CD4-positive, alpha-beta T cell treated with Interleukin-21 for 1 hour (primary cell): ENCODE measurements at places on chromosomes 3 and 15.

- DNase-seq = no peak
Measured at GRCh38 chr3:55484191-55484689, 2.9 kb downstream of the WNT5A start.

DNA sequence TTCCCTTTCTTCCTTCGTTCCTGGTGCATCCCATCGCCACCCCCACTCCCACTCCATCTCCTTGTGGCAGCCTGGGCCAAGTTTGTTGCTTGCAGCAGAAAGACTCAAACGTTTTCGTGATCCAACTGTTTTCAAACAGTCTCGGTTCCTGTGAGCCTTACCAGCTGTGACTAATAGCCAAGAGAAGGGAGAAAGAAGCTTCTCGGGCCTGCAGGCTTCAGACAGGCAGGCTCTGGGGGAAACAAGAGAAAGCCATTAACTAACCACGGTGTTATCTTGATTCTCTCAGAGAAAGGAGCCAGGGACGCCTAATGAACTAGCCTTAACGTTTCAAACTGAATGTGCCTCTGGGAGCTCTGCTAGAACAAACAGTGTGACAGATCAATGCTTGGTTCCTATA is 742.0 kb downstream of the NR2F2 start:
- no peak for DNase-seq

DNA sequence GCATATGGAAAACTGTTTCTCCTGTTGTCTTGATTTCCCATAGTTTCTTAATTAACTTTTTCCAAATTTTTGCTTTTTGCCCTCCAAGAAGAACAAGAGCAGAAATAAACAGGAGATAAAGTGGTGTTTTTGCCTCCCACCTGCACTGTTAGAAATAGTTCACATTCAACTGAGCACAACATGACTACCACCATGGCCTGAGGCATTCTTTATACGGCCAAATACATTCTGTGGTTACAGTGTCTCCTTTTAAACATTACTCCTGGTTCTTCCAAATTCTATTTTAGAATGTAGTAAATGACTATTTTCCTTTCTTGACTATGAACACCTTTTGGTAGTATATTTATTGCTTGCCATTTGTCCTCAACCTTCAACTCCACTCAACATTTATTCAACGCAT is 98.5 kb downstream of the LARS2 start:
- DNase-seq = no peak

DNA sequence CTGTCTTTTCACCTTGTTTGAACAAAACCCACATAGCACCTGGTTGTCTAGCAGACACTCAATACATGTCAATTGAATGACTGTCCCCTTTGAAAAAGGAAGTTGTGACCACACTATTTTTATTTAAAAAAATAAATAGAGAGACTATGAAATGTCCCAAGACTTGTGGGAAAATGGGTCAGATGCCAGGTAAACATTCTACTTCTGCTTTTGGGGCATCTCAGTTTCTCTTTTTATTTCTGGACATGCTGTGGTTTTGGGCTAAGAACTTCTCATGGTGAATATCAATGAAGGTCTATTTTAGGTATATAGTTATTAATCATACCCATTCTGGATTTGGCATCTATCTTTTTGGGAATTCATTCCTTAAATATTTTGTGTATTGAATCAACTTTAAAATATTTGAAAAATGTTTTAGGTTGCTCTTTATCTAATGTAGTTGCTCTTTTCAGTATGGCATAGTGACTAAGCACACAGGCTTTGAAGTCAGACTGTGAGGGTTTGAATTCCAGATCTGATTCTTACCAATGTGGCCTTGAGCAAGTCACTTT is 4.4 kb downstream of the TMEM45A start:
- no peak for DNase-seq

DNA sequence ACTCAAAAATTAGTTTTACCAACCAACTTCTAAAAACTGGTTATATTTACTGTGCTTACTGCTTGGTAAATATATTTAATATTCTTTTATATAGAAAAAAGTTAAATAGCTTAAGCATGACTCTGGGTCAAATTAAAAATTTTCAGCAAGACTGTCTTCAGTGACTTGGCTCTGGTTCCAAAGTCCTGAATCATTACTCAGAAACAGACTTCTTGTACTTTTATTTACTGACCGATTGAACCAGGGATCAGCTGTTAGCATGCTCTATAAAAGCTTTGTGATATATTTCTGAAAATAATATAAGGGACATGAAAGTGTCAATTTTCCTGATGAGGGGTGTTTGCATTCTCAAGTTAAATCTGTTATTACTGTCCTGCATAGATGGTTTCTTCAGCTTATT is 164.3 kb downstream of the MCTP2 start:
- no peak for DNase-seq

GRCh38 chr15:89412905-89413411 is 78.3 kb upstream of the POLG start:
- no peak for DNase-seq

DNA sequence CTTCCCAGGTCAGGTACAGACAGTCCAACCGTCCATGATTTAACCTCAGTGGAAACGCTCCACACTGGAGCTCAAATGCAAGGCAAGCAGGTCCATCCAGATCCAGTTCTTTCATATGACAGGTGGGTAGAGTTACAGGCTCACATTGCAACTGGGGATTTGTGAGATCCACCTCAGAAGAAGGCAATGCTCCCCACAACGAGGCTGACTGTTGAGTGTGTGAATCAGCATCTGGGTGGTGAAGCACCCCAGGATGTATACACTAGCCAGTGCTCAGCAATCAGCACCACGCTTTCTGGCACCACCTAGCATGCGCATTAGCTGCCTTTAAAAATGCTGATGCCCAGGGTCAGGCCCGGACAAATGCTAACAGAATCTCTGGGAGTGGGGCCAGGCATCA is 343.5 kb upstream of the ICE2 start:
- no peak for DNase-seq

- DNase-seq = no peak
Measured at GRCh38 chr3:74623261-74623836, 8.9 kb upstream of the CNTN3 start.

DNA sequence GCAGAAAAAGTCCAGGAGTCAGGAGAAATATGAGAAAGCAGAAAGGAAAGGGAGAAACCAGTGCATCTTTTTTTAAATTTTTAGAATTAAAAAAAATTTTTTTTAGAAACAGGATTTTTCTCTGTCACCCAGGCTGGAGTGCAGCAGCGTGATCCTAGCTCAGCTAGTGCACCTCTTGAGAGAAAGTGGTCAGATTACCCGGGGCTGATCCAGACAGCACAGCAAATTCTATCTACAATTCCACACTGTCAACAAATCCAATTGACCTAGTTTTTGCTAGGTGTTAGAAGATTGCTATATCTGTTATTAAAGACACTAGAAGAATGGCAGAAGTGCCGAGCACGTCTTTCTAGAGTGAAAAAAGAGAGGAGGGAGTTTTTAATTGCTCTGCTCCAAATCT is 117.3 kb downstream of the RFTN1 start:
- DNase-seq = no peak

DNA sequence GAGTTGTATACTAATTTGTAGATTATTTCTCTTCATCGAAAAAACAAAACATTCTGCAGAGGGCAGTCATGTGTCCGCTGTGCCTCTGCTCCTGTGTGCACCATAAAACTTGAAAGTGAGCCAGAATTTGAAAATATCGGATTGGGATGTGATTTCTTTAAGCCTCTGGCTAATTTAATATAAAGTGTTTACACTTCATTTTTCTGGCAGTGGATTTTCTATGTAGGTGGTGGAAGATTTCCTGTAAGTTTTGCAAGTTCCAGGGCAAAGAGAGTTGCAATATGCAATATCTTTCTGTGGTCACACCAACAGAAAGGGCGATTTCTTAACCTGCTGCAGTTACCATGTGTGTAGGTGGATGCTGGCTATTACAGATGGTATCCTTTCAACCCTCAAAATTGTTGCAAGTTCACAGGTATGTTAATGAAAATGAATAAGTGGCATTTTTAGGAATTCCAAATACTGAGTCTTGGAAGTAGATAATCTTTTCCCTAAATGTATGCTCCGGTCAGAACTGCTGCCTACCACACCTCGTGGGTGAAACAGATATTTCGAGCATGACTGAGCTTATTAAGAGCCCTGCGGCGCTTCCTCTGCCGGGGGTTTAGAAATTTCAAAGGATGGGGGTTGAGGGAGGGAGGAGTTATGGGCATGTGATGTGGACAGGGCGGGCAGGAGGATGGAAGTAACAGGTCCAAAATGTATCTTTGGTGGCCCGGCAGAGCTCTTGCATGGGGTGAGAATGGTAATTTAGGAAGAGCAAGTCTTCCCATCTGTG is 134.0 kb downstream of the PGPEP1L start:
- DNase-seq = no peak

GRCh38 chr3:64454179-64454578 is 228.9 kb upstream of the PRICKLE2 start:
- DNase-seq = no peak

GRCh38 chr3:52136513-52136912 is 17.7 kb downstream of the POC1A start:
- DNase-seq = no peak

GRCh38 chr3:155194973-155195957 is 98.2 kb downstream of the STRIT1 start:
- DNase-seq = no peak

- no peak for DNase-seq
Measured at GRCh38 chr3:81540787-81541186, 220.7 kb downstream of the GBE1 start.

DNA sequence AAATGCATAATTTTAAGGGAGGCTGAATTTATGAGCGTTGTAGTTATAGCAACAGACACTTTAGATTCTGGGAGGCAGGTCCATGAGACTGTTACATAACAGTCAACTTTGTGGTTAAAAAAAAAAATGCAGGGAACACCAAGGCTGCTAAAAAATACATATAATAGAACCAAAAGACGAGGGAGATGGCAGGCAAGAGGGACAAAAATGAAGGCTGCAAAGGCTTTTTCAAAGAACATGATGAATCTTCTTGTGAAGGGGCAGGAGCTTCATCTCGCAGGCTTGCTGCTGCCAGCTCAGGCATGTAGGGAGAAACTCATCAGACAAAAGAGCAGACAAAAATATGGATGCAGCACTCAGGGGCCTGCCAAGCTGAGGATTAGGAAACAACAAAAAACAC is 243.9 kb downstream of the SHQ1 start:
- no peak for DNase-seq

DNA sequence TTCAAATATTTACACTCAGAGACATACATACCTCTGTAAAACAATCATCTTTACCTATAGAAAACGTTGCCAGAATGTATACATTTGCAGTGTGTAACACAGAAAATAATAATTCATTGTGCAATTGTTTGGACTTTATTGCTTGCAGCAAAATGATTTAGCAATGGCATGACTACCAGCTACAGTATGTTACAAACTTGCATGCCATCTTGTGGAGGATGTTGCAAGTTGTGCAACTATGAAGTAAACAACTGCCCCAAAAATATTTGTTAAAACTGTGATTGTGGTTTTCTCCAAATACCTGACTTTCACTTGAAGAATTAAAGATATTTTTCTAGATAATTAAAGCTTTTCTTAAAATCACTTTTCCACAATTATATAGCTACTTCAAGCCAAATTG is 27.1 kb upstream of the C3orf49 start:
- DNase-seq = no peak

- no peak for DNase-seq
Measured at GRCh38 chr3:165404357-165405027, 208.3 kb upstream of the SLITRK3 start.

GRCh38 chr3:52313188-52313773 is 2.8 kb upstream of the DNAH1 start:
- DNase-seq = no peak

GRCh38 chr3:134308350-134308891 is 57.8 kb upstream of the RYK start:
- peak; percentile 71 for DNase-seq

DNA sequence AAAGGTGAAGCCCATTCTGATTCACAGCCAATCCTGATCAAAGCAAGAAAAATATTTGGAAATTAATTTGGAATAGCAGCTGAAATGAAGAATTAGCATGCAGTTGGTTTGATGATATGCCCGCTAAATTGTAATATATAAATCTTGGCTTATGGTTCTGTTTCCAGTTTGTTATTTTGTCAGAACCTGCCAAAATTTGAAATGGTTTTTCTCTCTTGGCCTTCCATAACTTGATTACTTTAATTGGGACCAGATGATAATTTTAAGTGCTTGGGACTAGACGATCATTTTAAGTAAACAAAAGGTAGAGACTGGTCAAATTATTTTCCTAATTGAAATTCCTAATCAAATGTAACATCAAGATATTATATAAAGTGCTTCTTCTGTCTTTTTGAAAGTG is 842.4 kb downstream of the TBL1XR1 start:
- DNase-seq = no peak

DNA sequence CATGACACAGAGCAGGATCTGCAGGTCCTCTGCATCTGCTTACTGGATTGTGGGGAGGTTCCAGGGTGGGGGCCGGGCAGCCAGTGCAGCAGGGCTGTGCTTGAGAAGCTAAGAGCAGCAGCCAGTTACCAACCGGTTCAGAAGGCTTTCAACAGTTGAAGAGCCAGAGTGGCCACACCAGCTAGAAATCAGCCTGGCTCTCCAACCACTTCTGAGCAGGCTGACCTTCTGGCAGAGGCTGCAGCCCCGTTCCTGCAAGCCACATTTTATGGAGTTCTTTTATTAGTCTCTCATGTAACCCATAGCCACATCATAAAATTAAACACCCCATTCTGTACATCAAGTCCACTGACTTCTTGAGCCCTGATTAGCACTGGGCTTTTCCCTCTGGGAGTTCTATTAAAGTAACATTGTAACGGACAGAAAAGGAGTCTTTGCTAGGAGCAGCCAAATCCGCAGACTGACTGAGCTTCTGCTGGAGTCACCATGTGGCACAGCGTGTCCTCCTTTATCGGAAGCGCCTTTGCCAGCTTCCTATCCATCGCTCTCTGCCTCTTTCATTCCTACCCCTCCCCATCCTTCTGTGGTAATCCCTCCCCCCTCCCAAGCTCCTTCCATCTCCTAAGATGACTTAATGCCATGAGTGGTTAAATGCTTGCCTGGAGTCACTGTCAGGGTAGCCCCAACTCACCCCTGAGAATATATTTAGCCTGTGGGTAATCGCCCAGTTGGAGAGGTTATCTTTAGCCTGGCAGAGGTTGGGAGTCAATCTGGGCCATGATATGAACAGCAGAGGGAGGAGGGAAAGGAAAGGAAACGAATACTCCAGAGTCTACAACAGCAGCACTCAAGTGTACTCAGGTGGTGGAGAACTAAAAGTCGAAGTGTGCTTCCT is 138.5 kb upstream of the HES1 start:
- DNase-seq = no peak

GRCh38 chr15:35506272-35506870 is 39.6 kb downstream of the DPH6 start:
- no peak for DNase-seq

DNA sequence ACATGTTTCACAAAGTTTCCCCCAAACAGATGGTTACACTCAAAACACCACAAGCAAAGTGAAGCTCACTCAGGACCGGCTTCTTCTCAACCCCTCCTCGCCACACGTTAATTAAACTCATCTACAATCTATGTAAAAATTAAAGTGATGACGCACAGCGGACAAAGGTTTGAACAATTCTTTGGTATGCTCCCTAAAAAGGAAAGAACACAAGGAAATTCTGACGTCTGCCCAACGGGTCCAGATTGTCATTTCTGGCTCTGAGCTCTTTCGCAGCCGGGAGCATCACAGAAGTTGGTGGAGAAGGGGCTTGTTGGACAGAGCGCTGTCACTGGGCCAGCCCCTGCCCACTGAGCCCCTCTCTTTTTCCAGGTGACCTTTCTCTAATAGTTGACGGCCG is 173.7 kb upstream of the CHRNA7 start:
- no peak for DNase-seq
